ENCODE measurements at places on chromosomes 12 and 14.
A peak's percentile ranks its signal among the peaks of the same experiment; 100 is the strongest.

DNA sequence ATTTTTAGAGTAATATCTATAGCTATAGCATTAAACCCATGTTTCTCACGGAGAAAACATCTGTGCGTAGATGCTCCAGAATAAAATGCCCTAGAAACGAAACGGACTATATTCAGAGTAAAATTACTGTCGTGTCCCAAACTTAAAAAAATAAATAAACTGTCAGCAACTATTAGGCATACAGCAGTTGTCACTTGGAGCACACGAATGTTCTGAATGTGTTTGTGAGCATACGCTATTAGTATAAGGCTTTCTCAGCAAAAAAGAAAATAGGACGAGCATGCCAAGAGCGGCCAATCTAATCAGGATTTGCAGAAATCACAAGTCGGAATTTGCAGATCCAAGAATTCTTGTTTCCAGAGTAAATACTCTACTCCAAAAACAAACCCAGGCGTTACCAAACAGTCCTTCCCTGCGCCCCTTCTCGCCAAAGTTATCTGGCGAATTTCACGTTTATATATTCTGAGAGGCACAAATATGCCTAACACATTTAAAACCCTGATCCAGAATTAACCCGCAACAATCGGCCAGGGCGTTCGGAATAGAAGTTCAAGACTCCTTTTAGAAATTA, 836 bp downstream of the PTPN21 start:
- DNase-seq, result no peak

DNA sequence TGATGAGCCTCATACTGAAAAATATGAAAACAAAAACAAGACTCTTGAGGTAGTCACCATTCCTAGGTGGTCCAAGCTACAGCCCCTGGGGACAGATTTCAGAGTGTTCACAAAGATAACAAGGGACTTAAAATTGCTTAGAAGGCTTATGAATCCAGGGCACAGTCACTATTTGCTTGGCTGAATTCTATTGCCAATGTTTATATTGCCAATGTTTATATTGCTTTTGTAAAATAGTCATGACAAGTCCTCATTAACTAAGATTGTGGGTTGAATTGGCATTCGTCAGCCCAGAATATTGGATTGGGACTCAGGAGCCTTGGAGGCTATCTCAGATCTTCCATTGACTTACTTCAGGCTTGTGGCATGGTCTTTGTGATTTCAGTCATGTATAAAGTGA, 6.4 kb downstream of the TMEM117 start:
- DNase-seq, result no peak

- no peak for DNase-seq
Observed at GRCh38 chr14:101178184-101179072, 274.9 kb upstream of the RTL1 start.

DNA sequence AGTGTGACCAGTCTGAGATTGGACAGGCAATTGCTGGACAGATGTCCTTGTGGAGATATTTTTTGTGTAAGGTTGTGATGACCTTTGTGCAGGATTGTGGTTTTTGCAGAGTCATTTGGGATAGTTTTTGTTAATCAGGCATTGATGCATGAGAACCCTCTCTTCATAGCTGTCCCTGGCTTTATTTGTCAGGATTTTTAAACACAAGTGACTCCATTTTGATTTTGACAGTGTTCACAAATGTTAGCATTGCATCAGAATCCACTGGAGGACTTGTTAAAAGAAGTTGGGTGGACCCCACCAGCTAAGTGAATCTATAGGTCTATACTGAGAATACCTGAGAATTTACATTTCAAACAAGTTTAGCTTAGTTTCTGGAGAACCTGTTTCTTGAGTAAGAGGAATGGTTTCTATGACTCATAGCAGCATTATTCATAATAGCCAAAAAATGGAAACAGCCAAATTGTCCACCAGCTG, 11.8 kb downstream of the FNTB start:
- no peak for DNase-seq

GRCh38 chr12:67426067-67426466, 156.9 kb downstream of the CAND1 start:
- no peak for DNase-seq

DNA sequence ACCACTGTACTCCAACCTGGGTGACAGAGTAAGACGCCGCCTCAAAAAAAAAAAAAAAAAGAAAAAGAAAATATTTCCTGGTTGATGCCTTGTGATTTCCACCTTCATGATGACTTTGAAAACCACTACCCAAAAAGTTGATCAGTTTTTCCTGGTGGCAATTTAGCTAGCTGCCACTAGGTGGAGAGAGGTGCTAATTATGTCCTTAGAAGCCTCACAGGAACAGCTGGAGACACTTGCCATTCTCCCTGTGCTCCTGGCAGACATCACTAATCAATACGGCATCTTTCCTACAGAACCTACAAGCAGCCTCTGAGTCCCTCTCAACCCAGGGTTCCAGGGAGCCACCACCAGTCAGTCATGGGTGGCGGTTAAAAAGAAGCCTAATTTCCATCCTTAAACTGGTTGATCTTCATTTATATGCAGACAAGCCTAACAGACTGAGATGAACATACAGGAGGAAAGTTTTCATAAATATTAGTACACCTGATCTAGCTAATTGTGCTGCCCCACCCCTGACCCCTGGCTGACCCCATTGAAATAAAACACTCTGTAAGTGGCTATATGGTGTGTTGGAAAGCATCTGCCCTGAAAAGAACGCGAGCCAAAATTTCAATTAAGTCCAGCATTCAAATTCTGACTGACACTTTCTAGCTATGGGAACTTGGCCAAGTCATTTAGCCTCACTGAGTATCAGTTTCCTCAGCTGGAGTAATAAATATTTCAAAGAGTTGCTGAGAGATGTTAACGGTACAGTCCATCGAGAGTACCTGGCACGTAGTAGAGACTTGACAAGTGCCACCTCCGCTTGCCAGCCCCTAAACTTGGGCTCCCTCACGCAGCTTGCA, 6.2 kb upstream of the OAS1 start:
- DNase-seq, result peak; percentile 48

DNA sequence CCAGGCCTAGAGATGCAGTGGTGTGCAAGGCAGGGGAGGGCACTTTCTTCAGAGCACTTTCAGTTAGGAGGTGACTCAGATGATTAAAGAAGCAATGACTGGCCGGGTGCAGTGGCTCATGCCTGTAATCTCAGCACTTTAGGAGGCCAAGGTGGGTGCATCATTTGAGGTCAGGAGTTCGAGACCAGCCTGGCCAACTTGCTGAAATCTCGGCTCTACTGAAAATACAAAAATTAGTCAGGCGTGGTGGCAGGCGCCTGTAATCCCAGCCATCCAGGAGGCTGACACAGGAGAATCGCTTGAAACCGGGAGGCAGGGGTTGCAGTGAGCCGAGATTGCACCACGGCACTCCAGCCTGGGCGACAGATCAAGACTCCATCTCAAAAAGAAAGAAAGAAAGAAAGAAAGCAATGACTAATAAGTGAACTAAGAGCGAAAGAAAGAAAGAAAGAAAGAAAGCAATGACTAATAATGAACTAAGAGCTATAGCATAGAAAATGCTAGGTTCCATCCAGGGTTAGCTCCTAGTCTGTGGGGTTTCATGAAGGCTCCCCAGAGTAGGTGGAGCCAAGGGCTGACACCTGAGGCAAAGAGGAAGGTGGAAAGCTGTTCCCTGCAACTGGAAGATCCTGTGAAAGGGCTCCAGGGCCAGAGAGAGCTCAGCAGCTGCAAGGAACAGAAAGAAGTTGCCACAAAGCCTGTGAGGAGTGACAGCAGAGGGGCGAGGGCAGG, 334.5 kb downstream of the CACNA1C start:
- peak; percentile 73 for DNase-seq

DNA sequence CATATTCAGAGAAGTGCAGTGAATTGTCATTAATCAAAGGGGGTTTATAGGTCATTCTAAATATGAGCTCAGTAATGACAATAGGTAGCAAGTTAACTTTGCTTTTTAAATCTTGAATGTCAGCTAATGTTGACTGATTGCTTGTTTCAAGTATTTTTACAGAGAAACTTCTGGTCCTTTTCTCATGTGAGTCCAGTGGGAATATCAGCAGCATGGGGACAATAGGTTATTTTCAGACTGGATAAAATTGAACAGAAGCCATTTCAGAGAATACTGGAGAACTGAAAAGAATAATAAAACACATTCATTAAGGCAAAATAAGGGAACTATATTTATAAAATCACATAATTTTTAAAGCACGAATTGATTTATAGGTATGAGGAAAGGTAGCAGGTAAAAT, 78.7 kb downstream of the FUT8 start:
- DNase-seq, result no peak

GRCh38 chr12:132056320-132056719, 87.8 kb downstream of the DDX51 start:
- DNase-seq, result no peak

DNA sequence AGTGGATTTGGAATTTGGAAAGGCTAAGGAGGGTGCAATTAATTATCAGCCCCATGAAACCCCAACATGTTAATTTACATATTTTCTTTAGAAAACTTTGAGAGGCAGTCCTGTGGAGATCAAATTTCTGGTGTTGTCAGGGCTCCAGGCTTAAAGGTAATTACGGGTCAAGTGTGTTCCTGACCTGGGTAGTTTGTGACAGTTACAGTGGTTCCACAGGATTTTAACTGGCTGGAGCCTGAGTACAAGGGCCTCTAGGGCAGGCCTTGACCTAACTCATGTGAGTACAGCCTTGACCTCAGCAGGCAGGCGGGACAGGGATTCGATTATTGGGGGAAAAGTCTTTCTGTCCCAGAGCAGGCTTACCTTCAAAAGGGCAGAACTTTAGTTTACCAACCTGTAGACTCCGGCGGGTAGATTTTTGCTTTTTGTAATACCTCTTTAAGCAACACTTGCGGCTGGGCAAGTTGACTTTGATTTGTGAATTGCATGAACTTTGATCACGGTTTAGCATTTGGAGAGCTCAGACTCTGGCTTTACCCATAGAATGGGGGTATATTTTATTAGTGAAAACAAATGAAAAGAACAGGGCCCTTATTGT, 8.4 kb upstream of the PPTC7 start:
- no peak for DNase-seq

GRCh38 chr12:100953217-100953616, 158.6 kb downstream of the ANO4 start:
- DNase-seq, result no peak

DNA sequence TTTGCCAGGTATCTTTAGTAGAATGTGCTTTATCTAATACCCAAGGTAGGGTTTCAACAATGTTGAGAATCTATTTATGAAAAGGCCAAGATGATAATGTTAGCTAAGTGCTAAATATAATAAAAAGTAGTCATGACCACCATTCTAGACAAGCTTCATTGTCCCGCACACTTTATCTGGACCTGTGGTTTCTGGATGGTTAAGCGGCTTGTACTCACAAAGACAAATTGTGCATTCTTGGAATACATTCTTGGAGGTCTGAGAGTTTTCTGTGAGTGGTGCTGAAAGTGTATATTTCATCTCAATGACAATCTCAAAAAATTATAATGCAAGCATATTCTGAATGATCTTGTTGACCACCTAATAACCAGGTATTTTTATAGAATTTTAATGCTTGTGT, 646.9 kb downstream of the DIO2 start:
- no peak for DNase-seq

- peak; percentile 18 for DNase-seq
Observed at GRCh38 chr12:16939871-16940306, 333.9 kb upstream of the LMO3 start.

GRCh38 chr12:2934371-2934770, 24.8 kb upstream of the TEAD4 start:
- DNase-seq, result no peak

- DNase-seq, result no peak
Observed at GRCh38 chr14:69711881-69712560, 54.9 kb upstream of the SRSF5 start.

GRCh38 chr12:51399891-51400290, 8.7 kb upstream of the GALNT6 start:
- no peak for DNase-seq

GRCh38 chr12:123115409-123116121, 35.3 kb downstream of the PITPNM2 start:
- no peak for DNase-seq

- no peak for DNase-seq
Observed at GRCh38 chr14:94600148-94600545, 12.0 kb upstream of the SERPINA3 start.

DNA sequence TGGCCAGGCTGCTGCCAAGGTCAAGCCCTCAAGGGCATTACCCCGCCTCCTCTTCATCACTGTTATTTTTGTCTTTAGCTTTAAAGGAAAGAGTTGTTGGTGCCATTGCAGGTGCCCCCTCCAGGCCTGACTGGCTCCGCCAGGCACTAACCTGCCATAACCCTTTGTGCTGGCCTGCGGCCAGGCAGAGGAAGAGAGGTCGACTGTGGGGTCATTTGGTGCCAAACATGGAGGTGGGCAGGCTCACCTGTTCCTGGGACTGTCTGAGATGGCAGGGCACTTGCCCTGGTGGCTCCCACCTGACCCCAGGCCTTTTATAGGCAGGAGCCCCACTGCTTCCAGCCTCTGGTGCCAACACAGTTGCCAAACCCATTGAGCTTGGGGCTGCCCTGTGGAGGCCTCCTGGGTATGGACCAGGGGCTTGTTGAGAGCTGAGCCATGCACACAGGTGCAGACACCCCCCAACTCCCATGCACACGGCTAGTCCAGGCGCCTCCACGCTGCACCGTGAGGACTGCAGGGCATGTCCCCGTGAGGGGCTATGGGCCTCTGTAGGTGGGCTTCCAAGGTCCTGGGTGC, 29.4 kb upstream of the PLD4 start:
- no peak for DNase-seq

DNA sequence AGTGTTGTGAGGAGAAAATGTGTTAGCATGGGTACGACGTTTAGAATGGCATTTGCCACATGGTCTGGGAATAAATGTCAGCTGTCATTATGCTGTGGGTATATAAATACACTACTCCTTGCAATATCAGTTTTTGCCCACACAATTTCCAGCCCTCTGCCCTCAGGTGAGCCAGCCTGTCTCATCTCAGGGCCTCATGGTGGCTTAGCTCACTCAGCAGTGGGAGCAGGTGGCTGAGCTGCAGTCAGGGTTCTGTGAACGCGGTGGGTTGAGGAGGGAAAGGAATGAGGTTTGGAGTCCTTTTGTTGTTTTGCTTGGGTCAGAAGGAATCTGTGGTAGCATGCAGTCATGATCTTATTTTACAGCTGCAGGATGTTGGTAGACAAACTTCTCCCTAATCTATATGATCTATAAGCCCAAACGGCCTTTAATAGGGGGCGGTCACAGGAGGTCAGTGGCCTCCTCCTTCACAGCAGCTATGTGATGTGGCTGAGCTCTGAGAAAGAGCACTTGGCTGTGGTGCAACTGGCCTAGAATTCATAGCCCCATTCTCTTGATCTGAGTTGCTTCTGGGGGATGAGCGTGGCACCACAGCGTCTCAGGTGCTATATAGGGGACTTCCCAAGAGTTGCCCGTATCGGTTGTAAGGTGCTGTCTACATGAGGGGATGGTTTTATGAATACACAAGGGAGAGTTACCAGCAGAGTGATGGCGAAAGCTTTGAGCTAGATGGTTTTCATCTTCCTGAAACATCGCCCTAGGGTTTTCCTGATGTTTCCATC, 27.8 kb upstream of the KCNA5 start:
- DNase-seq, result no peak

DNA sequence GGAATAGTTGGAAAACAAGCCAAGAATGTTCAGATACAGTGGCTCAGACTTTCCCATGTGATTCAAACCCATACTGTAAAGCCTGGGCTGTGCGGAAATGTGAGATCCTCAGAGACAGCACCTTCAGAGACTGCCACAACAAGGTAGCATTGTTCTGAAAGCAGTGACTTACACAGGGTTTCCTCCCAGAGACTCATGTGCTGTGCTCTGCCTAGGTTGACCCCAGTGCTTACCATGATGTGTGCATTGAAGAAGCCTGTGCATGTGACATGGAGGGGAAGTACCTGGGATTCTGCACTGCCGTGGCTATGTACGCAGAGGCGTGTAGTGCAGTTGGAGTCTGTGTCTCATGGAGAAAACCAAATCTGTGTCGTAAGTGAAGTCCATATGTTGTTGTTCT, 219.4 kb downstream of the LRRK2 start:
- no peak for DNase-seq

- DNase-seq, result no peak
Observed at GRCh38 chr12:3747976-3748619, 4.8 kb downstream of the CRACR2A start.
